Urinary bladder (tissue), 4 donors: ENCODE measurements at places on chromosomes 4 and X.
A peak's percentile ranks its signal among the peaks of the same experiment; 100 is the strongest.

- no peak for DNase-seq
Measured at GRCh38 chr4:4645743-4646142, 103.9 kb upstream of the STX18 start.

DNA sequence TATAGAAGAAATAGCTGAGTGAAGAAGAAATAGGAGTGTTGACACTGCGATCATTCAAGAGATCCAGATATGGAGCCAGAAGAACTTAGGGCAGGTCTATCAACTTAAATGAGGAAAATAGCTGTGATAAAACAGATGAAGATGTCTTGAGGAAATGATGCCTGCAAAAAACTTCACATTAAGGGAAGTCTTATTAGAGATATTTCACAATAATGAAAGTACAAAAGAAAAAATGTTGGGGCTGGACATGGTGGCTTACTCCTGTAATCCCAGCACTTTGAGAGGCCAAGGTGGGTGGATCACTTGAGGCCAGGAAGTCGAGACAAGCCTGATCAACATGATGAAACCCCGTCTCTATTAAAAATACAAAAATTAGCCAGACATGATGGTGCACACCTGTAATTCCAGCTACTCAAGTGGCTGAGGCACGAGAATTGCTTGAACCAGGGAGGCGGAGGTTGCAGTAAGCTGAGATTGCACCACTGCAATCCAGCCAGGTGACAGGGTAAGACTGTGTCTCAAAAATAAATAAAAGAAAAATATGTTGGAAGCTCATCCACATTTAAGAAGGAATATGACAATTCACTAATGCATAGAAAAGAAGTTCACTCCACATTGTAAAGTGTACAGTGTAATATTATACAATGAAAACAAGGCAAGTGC, 56.3 kb downstream of the PKD2 start:
- no peak for DNase-seq

DNA sequence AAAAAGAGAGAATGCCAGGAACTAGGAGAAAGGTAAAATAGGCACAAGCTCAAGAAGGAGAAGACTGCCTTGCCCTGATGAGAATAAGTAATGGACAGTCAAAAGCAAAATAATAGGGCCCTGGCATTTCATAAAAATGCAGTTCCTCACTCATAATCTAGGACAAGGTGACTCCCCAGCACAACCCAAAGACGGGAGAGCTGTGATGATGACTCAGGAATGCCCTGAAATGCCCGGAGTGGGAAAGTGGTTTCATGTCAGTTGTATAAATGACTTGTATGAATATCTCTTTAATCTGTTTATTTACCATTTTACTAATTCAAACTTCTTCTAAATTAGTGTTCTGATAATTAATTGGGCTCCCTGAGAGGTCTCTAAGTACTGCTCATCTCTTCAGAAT, 28.8 kb upstream of the SETD7 start:
- no peak for DNase-seq

GRCh38 chr4:188408244-188409030, 269.2 kb downstream of the TRIML1 start:
- DNase-seq, result peak; percentile 2

DNA sequence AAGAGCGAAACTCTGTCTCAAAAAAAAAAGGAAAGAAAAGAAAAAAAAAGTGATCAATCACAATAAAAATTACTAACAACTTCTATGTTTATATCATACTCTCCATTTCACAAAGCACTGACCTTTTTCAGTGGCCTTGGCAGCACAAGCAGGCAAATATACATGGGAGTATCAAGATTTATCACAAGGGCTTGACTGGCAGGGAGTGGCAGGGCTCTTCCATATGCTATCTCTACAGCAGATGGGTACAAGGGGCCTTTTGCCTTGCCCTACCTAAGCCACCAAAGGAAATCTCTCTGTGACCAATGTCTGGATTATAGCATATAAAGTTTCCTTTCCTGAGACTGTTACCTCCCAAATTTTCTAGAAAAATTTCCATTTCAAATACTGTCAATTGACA, 24.4 kb downstream of the TSPAN5 start:
- DNase-seq, result no peak

- DNase-seq, result no peak
Measured at GRCh38 chr4:94307231-94307871, 35.3 kb downstream of the HPGDS start.
